ENCODE measurements at places on chromosomes 7 and 10.

GRCh38 chr10:107277591-107277990 is 113.1 kb upstream of the SORCS1 start:
- no peak for DNase-seq

GRCh38 chr7:111873963-111874690 is 311.8 kb upstream of the IMMP2L start:
- no peak for DNase-seq

GRCh38 chr7:108310351-108310750 is 145.9 kb downstream of the NRCAM start:
- DNase-seq: no peak

GRCh38 chr7:111801277-111801676 is 239.0 kb upstream of the IMMP2L start:
- DNase-seq: no peak
